ENCODE measurements at places on chromosomes 6 and 20. TPM values are rescaled to one million over a fixed set of nuclear protein-coding genes. Genes with fewer than 3 reads are reported as not detected.

GRCh38 chr6:28953585-28954258, 29.9 kb upstream of the TRIM27 start:
- peaks cover 7% of the 10 kb centered on the region for H3K4me1 ChIP-seq
- peaks cover 23% of the 10 kb centered on the region for H3K27me3 ChIP-seq
- peak overlapping the region; percentile 98 for H3K4me3 ChIP-seq
- H3K27ac ChIP-seq: no peak overlapping the region
- H3K36me3 ChIP-seq: peaks cover 10% of the 10 kb centered on the region
- DNase-seq: no peak

DNA sequence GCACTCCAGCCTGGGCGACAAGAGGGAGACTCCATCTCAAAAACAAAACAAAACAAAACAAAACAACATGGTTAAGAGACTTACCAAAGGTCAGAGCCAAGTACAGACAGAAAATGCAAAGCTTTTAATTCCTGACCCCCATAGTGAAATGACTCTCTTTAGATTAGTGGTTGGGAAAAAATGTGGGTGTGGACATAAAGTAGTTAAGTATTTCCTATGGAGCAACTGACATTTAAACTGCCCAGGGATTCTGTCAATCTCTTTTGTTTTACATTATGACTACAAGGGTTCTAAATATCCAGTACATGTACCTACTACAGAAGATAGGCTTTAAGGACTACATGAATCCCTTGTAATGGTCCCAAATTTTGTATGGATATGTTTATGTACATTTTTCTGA, 75.1 kb downstream of the IRAK1BP1 start:
- H3K4me3 ChIP-seq: no peak overlapping the region
- H3K4me1 ChIP-seq: no peaks in the 10 kb centered on the region
- H3K27ac ChIP-seq: no peak overlapping the region
- no peaks in the 10 kb centered on the region for H3K27me3 ChIP-seq
- H3K36me3 ChIP-seq: peaks cover 56% of the 10 kb centered on the region

GRCh38 chr6:121666814-121667213, 231.4 kb downstream of the GJA1 start:
- 0 out of 2 replicates have a peak, but pooled peaks cover 4% of the 10 kb centered on the region for H3K4me1 ChIP-seq
- no peaks in the 10 kb centered on the region for H3K27me3 ChIP-seq
- H3K4me3 ChIP-seq: no peak overlapping the region
- no peak overlapping the region for H3K27ac ChIP-seq

Gene GNMT
- 1.6 TPM for total RNA-seq
